HL-60 (cell line): ENCODE measurements at places on chromosomes 2 and 18.
A peak's percentile ranks its signal among the peaks of the same experiment; 100 is the strongest.

GRCh38 chr2:11467749-11468148 lies 1.8 kb upstream of the E2F6 start:
- no peak for DNase-seq

- no peak for DNase-seq
These were observed 4.7 kb upstream of the KCNF1 start for GRCh38 chr2:10906926-10907625.

GRCh38 chr2:162607915-162608314 lies 230.7 kb downstream of the KCNH7 start:
- no peak for DNase-seq

- DNase-seq: no peak
These were observed 180.0 kb downstream of the GLI2 start for GRCh38 chr2:120915670-120916069.

DNA sequence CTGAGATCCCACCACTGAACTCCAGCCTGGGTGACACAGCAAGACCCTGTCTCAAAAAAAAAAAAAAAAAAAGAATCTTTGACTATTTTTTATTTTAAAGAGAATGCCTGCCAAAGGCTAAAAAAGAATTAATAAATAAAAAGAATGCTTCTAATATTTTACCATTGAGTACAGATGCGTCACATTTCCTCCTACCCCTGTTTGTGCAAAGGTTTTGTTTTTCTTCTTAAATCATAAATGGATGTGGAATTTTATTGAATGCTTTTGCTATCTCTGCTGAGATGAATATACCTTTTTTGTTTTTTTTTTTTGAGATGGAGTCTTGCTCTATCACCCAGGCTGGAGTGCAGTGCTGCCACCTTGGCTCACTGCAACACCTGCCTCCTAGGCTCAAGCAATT lies 22.8 kb downstream of the CYBRD1 start:
- DNase-seq: no peak

DNA sequence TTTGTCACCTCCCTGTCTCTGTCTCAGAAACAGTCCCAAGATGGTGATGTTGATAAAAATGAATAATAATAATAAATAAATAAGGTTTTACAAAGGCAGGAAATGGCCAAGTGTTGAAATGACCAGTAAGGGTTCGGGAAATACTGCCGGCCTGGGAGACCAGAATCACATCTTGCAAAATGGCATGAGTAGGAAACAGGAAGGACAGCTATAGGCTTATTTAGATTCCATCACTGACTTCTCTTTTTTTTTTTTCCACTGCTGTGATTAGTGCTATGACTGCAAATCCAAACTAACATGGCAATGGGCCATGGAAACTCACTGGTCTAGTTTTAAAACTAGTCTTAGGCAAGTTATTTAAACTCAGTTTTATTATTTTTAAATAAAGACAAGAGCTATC lies 60.6 kb downstream of the SCN1A start:
- no peak for DNase-seq

DNA sequence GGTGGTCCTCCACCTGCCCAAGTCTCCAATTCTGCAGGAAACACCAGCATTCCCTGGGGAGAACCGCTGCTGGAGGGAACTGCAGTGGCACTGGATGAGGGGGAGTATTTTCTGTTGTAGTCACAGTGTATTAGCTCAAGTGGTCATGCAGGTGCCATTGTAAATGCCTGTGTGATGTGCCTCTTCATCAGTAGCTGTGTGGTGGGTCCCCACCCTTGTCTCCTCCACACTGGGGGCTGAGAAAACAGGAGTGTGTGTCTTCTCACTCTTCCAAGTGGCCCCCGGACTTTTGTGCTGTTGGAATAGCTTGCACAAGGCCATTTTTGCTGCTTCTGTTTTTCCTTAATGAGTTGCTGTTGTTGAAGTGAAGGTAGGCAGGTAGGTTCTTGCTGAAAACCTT lies 8.7 kb downstream of the NCK2 start:
- DNase-seq: no peak

- no peak for DNase-seq
These were observed 553.6 kb upstream of the FSIP2 start for GRCh38 chr2:185185044-185185443.

DNA sequence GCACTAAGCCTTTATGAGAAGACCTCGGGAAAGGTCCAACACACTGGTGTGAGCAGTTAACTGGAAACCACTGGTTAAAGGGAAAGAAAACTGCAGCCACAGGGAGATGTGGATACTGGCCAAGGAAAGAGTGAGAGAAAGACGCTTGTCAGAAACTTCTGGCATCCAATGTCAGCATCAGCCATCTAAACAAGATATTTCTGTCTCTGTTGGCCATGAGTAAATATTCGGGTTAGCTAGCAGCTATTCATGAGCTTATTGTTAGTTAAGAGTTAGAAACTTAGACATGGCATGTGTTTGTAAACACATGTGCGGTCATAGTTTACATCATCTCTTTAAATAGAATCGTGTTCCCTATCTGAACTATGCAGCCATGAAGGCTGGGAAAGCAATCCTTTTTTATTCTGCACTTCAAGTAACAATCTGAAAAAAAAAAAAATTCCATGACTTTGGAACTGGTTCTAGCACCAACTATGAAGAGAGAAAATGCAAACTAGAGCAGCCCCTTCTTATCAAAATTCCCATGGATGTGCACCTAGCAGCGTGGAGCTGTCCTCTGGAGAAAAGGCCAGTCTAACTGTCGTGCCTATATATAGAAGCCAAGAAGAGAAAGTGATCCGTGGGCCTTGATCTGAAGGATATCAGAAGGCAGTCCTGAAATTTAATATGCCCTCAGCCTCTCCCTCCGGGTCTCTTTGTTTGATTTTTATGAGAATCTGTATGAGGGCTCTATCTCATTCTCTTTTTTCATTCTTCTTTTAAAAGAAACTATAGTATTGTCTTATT lies 84.0 kb upstream of the RFX8 start:
- no peak for DNase-seq

DNA sequence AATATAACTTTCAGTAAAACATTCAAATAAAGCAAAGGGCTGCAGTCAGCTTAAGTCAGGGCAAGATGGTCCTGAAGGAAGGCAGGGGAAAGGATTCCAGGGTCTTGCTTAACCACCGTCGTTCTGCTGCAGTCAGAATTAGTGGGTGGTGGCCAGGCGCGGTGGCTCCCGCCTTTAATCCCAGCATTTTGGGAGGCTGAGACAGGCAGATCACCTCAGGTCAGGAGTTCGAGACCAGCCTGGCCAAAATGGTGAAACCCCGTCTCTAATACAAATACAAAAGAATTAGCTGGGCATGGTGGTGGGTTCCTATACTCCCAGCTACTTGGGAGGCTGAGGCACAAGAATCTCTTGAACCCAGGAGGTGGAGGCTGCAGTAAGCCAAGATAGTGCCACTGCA lies 6.8 kb downstream of the SLC19A3 start:
- DNase-seq: no peak

- DNase-seq: no peak
These were observed 184.5 kb downstream of the CDH19 start for GRCh38 chr18:66419400-66419799.

GRCh38 chr2:200812122-200813022 lies 662 bp downstream of the BZW1 start:
- peak; percentile 74 for DNase-seq

GRCh38 chr2:20184067-20184938 lies 40.6 kb downstream of the SDC1 start:
- DNase-seq: peak; percentile 15

GRCh38 chr2:1561259-1561658 lies 148.0 kb downstream of the TPO start:
- no peak for DNase-seq

- no peak for DNase-seq
These were observed 143.4 kb downstream of the NCKAP5 start for GRCh38 chr2:133424876-133425275.

GRCh38 chr2:109435066-109435690 lies 178.6 kb downstream of the SEPTIN10 start:
- DNase-seq: no peak

DNA sequence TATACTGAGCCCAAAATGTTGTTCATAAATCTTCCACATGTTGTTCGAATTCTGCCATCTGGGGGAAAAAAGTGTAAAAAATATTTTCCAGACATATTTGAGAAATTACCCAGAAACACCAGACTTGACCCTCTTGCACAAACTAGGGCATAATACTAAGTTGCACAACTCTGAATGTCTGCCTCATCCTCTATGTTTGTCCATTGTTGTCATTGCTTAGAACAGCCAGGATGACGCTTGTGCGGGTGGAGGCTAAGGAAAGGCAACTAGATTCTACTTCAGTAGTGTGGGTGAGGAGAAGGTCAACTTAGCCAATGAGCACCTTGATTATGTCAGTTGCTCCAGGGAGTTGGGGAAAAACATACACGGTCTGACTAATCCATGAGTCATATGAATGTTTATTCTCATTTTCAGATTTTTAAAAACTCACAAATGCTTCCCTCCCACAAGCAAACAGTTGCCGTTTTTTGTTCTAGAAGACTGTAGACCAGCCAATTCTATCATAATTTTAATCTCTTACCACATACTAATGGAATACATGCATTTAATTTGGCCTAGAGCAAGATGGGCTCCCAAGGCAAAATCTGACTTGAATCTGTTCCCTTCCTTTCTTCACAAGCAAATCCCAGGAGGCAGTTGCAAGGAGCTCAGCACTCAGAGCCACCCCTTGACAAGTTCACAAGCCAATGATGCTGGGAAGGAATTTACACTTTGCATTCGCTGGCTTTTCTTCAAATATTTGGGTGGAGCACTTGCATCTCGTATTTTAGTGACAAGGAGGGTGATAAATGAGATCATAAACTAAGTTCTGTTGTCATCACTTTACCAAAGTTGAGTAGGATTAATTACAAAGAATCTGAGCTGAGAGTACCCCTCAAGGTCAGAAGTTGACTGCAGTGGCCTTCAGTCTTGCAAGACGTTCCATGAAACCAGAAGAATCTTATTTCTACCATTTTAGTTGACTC lies 163.2 kb upstream of the TWIST2 start:
- DNase-seq: no peak

- peak; percentile 37 for DNase-seq
These were observed 517.0 kb downstream of the PTPRM start for GRCh38 chr18:8084160-8084559.

DNA sequence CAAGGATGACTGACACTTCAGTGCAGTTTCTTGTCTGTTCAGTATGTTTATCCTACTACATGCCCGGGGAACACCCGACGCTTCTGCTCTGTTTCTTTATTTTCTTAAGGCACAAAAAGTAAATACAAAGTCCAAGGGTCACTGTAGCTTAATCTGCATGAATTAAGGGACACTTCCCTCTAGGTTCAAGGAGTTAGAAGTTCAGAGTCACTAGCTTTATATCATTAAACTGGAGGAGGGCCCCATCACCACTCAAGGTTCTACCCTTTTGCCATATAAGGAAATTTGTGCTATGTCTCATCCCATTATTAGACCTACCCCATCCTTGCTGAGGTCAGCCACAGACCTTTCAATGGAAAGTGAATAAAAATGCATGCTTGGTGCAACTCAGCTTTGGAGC lies 27.6 kb upstream of the RMDN2 start:
- no peak for DNase-seq

GRCh38 chr2:231118614-231118942 lies 6.3 kb downstream of the HTR2B start:
- no peak for DNase-seq

GRCh38 chr18:27785815-27786471 lies 391.0 kb downstream of the CDH2 start:
- DNase-seq: no peak

DNA sequence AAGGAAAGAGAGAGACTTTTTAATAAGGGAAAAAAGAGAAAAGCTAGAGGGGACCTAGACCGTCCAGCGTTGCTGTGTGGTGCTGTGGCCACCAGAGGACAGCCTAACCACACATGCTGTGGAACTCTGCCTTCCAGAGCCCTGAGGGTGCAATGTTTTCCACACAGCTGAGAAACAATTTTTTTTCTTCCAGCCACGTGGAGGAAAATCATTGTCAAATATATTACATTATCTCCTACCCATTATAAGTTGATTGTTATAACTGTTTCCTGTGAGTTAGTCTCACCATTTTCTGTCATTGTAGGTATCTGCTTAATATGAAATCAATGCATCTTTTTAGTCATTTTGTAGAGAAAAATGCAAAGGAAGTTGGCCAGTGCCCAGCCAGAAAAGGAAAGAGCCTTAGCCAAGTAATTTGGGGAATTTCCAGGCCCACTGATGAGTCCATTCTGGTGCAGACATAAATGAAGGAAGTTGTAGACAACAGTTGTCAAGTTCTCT lies 5.9 kb upstream of the MRPL19 start:
- DNase-seq: no peak

- DNase-seq: no peak
These were observed 211.4 kb upstream of the SLC39A10 start for GRCh38 chr2:195445639-195446038.

DNA sequence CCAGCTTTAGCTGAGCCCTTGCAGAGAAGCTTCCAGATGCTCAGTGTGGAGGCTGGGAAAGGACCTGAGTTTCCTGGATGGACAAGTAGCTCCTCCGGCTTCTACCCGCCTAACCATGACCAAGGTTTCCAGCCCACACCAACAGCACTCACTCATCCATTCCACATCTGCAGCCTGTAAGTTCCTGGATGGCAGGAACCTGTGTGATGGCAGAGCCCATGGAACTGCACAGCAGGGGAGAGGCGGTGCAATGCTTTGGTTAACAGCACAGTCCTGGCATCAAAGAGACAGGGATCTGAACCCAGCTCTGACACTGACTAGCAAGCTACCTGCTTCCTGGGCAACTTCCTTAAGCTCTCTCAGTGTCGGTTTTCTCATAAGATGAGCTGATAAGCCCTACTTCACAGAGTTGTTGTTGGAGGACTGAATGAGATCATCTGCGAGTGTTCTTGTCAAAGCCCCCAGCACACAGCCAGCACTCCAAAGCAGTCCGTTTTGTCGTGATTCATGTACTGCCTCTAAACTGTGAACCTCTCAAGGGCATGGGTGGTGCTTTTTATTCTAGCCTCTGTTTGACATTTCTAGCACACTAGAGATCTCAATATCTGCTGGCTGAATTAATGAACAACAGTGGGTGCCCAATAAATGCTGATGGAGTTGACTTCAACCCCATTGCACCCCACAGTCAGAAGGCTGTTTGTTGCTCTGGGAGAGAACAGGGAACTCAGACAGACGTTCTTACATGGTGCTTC lies 41.6 kb upstream of the OTOF start:
- DNase-seq: no peak

- no peak for DNase-seq
These were observed 250.6 kb upstream of the HNRNPA3 start for GRCh38 chr2:176961775-176962619.

GRCh38 chr18:63307551-63308200 lies 11.9 kb downstream of the BCL2 start:
- DNase-seq: no peak
